ENCODE measurements at places on chromosomes 16 and 17.

- no peak for DNase-seq
Measured at GRCh38 chr17:70295731-70296130, 126.4 kb downstream of the KCNJ2 start.

DNA sequence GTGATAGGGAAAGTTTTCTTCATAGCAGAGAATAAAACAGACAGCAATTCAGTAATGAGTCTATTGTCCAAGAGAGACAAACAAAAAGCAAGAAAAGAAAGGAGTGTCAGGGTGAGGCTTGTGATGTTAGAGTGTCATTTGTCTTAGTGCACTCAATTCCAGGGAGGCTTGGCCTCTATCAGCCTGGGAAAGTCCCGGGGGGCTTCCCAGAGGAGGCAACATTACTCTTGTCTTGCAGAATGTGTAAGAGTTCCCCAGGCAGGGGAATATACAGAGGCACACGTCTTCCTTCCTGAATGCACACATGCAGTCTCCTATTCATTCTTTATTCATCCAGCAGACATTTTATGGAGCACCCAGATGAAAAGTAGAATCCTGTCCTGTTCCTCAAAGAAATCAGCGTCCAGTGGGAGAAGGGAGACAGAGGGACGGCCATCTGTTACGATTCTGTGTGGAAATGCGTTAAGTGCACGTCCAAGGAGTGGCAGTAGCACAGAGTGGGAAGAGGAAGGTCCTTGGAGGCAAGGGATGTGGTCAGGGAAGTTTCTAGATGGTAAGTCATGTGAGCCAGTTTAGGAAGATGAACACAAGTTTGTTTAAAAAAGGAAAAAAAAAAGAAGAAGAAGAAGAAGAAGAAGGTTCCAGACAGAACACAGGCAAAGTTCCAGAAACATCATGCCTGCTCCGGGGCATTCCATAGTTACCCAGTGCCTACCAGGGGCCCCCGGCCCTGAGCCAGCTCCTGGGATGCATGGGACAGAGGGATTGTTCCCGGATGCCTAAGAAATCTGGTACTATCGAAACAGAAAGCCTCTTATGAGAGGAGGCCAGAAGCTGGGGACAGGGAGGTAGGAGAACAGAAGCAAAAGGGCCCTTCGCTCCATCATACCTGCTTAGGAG is 21.1 kb downstream of the CACNG4 start:
- no peak for DNase-seq

DNA sequence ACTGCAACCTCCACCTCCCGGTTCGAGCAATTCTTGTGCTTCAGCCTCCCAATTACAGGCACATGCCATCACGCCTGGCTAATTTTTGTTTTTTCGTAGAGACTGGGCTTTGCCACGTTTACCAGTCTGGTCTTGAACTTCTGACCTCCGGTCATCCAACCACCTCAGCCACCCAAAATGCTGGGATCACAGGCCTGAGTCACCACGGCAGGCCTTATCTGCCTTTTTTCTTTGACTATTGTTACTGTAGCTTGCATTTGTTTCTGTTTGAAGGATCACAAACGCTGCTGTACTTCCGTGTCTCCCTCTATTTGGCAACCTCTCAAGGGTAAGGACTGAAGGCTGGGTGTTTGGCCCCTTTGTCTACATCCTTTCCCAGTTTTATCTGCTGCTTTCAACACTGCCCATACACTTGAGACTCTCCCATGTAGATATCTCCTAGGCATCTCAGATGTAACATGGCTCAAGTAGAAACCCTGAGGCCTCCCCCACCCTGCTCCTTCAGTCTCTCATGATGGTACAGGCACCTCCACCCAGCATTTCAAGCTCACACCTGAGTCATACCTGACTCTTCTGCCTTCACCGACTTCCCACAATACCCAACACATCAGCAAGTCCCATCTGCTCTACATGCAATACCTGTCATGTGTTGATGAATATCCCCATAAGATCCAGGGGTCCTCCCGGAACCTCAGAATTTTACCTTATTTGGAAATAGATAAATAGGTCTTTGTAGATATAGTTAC is 219.0 kb downstream of the CPPED1 start:
- DNase-seq: no peak

DNA sequence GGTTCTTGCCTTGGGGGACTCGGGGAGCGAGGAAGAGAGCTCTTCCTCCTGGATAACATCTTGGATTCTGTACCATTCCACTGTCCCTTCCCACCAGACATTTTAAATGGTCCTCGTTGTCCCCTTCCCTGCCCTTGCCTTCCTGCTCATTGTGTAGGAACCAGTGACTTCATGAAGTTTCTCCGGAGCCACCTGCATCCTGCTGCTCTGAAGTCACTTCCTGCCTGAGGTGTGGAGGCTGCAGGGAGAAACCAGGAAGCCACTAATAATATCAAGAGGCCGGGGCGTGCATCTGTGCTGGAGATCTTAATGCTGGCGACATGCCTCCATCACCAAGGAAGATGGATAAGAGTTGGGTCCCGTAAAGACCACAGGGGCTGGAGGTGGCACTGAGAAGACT is 6.2 kb upstream of the SLC16A13 start:
- DNase-seq: no peak

DNA sequence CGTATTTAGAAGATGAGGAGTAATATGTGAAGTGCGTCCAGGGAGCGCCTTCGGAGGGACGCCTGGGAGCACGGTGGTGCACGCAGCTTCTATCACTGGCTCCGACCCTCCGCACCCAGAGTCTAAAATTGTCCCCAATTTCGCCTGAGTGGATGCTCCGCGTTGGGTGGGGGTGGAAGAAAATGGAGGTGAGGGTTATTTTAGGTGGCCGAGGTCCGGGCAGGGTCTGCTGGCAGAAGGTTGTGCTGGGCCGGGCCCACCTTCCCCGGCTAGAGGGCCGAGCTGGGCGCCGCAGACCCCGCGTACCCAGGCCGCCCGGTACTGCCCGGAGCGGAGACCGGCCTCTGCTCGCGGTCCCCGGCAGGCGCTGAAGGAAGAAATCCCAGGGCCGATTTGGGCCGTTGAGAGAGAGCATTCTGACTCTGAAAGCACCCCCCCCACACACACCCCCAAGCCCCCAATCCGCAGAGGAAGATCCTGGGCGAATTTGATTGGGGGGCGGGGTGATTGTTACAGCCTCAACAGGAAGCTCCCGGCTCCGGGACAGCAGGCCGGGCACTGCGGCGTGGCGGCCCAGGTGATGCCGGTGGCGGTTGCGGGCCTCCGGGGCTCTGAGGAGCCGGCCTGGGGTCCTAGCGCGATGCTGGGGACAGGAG is 3.0 kb downstream of the BAHCC1 start:
- peak; percentile 76 for DNase-seq

DNA sequence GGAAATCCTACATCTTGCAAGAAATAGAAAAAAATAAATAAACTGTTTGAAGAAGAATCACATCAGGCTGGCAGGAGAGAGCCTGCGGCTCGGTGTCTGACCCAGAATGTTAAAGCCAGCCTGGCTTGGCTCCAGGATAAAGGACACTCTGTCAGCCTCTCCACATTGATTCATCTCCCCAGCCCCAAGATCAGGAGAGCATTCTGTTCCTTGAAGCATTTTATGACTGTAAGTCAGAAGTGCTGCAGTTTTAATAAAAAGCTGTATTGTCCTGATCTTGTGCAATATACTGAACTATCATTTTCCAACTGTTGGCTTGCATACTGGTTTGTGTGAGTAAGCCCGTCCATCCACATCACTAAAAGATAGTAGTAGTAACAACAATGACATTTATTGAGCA is 426.6 kb downstream of the HAPSTR1 start:
- no peak for DNase-seq

DNA sequence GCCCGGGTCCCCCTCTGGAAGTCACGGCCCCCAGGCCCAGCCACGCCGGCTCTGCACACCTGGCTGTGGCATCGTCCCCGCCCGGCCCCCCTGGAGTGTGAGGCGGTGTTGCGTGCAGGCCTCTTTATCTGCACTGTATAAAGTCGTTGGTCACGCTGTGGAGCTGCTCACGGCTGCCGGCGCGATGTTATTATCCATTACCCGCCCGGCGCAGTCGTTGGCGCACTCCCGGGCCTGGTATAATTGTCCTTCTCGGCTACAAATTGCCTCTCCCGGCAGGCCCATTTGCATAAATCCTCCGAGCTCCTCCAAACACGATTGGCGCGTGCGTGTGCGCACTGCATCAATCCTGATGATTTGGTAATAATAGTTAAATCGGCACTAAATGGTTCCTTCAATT is 57.8 kb downstream of the BAHCC1 start:
- no peak for DNase-seq

DNA sequence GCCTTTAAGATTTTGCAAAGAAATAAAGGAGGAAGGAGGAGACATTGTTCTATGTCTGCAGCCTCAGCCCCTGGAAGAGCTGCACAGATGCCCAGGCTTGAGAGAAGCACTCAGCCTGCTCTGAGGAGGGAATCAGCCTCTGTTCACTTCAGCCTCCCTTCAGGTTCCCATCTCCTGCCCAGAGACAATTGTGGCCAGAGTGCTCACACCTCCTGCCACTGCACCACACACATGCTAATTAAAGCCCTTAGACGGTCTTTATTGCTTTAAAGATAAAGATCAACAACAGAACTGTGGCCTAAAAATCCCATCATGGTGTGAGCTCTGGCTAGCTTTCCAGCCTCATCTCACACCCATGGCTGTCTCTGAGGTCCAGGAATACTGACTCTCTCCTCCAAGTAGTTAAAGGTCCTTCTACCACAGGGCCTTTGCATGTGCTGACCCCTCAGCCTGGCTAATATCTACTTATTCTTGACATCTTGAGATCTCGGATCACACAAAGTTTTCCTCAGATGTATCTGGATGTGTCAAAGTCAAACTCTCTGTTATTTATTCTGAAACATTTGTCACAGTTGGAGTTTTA is 33.8 kb downstream of the CHD9NB start:
- DNase-seq: no peak

- no peak for DNase-seq
Measured at GRCh38 chr17:81440511-81441244, 45.4 kb downstream of the BAHCC1 start.

GRCh38 chr17:45852535-45853297 is 8.0 kb downstream of the SPPL2C start:
- peak; percentile 45 for DNase-seq
